T-helper 1 cell (primary cell): ENCODE measurements at places on chromosomes 2 and 18.

DNA sequence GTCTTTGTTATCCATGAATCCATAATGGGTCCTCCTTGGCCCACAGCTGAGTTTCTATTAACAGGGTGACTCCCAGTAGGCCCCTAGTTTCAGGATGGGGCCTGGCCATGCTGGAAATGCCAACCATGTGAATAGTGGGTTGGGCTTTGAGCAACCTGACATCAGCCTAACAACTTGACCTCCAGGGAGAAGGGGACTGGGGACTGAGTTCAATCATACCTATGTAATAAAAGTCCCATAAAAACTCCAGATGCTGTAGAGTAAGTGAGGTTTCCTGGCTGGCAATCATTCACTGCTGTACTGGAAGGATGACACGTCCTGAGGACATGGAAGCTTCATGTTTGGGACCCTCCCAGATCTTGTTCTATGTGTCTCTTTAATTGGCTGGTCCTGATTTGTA, 7.9 kb downstream of the REV1 start:
- no peak for DNase-seq

DNA sequence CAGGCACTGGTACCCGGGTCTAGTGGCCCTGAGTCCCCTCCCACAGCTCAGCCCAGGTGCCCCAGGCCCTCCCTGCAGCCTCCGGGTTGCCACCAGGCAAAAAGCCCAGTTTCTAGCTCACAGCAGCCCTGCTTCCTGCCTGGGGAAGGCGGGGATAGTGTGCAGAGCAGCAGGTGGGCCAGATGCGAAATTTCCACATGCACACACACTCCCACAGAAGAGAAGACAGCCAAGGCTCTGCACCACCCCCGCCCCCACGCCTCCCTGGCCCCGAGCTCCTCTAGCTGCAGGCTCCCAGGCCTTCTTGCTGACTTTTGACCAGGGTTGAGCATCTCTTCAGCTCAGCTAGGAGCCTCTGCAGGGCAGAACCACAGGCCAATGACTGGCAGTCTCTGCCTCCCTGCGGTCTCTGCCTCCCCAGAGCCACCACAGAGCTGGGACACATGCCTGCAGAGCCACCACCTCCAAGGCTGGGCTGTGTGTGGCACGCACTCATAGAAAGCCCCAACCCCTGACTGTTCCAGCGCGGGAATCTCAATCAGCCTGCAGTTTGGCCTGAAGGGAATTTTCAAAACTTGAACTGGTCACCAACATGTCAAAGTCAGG, 7.2 kb downstream of the SLC66A2 start:
- no peak for DNase-seq

GRCh38 chr2:214322662-214323061, 88.2 kb upstream of the VWC2L start:
- no peak for DNase-seq

GRCh38 chr18:45653090-45653489, 37.8 kb downstream of the SLC14A2 start:
- DNase-seq, result no peak

GRCh38 chr2:23686405-23687029, 240.4 kb downstream of the ATAD2B start:
- no peak for DNase-seq

- DNase-seq, result no peak
These were observed 259.8 kb upstream of the CCDC68 start for GRCh38 chr18:55219059-55219458.

GRCh38 chr2:135762022-135762421, 20.4 kb downstream of the UBXN4 start:
- DNase-seq, result no peak

DNA sequence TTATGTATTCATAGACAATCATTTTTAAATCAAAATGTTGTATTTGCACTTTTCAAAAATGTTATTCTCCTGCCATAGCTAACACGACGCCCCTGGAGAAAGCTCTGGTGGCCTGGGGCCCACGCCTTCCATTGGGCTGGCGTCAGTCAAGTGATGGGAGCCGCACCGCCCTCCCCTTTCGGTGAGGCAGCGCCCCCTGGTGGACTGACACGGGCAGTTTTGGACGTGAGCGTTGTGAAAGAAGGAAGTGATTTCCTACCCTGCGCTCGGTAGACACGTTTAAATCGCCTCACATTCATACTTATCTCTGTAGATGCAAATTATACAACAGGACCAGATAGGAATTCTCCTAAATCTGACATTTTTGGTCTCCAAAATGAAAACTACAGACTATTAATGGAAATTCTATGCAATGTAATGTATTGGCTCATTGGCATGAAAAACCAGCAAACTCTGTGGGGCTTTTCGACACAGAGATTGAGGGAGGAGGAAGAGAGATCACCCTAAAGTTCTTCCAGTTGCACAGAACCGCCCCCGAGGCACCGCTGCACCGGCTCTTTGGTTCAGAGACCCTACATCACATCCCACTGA, 326.2 kb upstream of the SOX11 start:
- DNase-seq, result no peak

DNA sequence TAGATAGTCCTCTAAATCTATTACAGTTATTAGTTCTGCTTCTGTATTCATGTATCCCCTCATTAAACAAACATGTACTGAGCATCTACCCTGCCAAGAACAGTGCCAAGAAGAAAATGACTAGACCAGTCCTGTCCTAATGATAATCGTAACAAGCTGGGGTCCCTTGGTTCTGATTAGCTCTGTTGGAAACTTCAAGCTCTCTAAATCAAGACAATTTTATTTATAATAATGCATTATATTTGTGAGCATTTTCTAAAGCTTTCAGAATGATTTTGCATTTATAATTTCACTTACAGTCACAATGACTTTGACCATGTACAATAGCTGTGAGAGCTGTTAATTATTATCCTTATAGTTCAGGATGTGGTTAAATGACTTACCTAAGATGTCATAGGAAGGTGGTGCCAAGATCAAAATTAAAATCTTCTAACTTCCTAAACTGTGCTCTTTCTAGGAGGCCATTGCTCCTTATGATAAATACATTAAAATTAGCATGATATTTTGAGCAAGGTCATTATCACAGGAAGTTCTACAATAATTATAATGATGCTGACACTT, 336.5 kb upstream of the SLC39A10 start:
- DNase-seq, result no peak

DNA sequence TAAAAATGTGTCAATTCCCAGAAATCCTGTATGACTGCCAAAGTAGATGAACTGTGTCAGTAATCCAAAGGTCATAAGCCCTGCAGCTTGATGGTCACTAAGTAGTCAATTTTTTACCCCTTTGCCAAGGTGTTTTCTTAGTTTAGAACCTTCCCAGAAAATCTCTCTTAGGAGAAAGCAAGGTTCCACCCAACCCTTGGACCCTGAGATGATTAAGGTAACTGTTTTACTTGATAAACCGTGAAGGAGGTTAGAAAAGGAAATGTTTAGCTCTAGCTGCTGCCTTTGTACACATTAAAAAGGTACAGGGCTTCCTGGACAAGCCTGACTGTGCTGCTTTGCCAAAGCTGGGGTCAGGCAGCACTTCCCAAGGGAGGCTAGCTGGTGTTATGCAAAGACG, 24.4 kb upstream of the LRP2 start:
- no peak for DNase-seq

DNA sequence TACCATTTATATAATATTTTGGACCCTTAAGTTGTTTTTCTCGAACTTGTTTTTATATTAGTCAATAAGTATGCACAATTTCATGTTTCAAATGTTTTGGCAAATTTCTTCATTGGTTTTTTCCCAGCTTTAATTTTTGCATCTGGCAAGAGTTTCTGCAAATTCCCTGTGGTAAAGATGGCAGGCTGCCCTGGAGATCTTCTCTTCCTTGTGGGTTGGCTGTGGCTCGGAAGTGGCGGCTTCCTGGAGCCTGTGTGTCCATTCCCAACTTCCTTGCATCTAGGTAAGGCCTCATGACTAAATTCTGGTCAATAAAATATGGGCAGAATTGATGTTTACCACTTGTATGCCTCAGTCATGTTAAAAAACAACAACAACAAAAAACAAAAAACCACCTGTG, 818.6 kb downstream of the EPHA4 start:
- no peak for DNase-seq

- no peak for DNase-seq
These were observed 384.6 kb downstream of the STK39 start for GRCh38 chr2:167862782-167863181.

GRCh38 chr2:96111257-96111640, 5.1 kb downstream of the ADRA2B start:
- no peak for DNase-seq

GRCh38 chr2:86621280-86621943, 2.3 kb downstream of the RNF103 start:
- DNase-seq, result no peak

DNA sequence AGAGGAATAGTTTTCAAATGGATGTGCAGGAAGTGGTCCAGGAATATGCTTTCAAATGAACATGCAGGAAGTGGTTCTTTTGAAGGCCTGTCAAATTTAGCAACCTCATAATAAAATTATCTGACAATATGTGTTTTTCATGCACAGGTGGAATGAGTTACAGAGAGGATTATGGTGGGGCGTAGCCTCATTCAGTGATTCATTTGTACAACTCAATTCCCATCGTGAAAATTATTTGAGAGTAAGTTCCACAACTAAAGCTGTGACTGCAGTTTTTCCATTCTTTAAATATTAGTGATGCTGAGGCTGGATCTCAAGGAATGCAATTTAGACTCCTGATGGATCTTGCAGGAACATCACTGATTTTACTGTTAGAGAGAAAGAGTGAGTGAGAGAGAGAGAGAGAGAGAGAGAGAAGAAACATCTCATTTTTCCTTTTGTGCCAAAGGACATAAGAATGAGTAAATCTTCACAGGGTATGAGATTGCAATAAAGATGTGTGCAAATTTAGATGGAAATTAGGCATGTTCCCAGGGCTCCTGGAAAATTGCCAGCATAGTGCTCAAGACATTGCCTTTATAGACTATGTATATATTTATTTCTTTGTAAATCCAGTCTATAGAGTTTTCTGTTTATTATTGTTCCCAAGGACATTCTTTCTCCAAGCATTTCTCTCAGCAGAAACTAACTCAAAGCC, 394.9 kb upstream of the ZEB2 start:
- no peak for DNase-seq

DNA sequence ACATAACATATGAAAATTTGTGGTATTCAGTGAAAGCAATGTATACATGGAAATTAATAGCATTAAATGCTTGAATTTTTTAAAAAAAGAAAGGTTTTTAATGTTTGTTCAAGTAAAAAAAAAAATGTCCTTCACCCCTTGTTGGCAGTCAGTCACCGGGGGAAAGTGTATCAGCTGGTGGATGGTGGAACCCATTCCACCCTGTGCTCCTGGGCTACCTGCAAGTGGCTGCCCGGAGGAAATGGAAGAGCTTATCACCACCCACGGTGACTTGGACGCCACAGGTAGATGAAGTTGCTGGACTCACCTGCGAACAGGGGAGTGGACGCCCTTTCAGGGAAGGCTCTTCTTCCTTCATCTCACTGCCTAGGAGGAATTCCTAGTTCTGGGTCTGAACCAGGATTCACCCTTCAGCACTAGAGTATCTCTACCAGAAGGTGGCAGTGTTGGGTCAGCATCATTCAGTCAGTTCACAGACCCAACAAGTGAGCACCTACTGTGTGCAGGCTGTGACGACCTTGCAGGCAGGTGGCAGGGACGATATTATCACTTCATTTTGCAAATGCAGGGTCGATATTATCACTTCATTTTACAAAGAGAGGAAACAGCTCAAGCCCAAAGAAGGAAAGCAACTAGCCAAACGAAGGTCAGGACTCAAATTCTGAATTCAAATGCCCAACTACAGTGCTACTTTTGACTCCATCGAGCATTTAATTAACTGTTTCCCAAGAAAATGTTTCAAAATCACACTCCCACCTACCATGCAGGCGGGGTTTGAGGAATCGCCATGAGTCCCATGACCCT, 35.8 kb downstream of the CIB4 start:
- DNase-seq, result no peak

DNA sequence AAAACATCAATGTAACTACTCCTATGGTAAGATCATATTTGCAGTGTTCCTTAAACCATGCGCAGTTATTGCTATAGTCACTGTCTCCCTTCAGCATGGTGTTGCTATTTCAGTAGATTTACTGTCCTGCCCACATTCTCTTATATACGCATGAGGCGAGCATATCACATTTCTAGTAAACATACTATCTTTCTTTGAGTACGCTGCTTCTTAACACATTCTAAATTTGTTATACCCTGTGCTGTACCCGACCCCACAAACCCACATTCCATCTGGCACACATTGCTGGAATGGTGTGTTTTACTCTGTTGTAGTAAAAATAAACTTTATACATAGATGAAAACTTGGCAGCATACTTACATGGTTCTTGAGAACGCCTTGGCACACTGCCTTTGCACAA, 163.3 kb downstream of the QPCT start:
- DNase-seq, result no peak

- no peak for DNase-seq
These were observed 258.8 kb downstream of the SLC8A1 start for GRCh38 chr2:40192864-40193669.

- no peak for DNase-seq
These were observed 54.0 kb upstream of the CYP1B1 start for GRCh38 chr2:38129987-38130386.

DNA sequence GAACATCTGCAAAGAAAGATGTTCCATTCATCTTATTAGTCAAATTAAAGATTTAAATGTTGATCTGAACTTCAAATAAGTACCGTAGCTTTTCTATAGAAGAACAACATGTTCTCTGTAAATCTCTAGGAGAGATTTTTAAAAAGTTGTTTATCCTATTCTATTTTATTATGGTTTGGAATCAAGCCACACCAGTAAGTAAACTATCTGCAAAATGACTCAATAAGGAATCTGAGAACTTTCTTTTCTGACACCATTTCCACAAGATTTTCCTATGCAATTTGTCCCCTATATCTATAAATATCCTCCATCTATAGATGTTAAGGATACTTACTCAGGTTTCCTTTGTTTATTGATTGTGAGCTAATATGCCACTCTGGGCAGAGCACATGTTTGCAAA, 736.6 kb downstream of the CBLN2 start:
- DNase-seq, result no peak

GRCh38 chr2:179953359-179953758, 53.7 kb downstream of the CWC22 start:
- DNase-seq, result no peak

DNA sequence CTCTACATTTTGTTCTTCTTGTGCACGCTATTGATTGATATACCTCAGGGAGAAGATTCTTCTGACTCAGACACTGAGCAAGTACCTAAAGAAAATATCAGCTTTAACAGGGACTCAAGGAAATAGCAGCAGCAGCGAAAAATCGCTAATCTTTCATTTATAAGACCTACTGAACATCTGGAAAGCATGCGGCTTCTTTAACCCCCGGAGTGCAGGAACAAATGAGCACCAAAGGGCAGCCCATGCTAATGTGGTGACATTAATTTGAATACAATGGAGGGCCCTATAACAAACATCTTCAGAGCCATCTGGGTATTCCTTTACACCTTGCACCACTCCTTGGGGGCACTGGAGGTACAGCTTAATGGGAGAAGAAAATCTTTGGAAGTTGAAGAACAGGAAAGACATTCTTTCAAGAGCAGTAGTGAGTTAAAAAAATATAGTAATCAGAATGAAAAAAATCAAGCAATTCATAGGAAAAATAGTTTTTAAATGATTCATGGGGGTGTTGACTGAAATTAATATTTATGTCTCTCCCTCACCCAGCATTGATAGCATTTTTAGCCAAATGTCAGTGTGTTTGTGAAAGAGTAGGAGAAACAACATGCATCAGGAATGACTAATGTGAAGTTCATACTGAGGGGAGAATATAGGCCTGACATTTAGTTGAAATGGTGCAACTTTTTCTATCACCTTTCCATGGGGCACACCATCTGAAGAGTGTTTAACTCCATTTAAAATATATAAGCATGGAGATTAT, 281.7 kb downstream of the HRH4 start:
- DNase-seq, result no peak
